ENCODE measurements at places on chromosomes 2 and 18. TPM values are rescaled to one million over a fixed set of nuclear protein-coding genes. Genes with fewer than 3 reads are reported as not detected.

DNA sequence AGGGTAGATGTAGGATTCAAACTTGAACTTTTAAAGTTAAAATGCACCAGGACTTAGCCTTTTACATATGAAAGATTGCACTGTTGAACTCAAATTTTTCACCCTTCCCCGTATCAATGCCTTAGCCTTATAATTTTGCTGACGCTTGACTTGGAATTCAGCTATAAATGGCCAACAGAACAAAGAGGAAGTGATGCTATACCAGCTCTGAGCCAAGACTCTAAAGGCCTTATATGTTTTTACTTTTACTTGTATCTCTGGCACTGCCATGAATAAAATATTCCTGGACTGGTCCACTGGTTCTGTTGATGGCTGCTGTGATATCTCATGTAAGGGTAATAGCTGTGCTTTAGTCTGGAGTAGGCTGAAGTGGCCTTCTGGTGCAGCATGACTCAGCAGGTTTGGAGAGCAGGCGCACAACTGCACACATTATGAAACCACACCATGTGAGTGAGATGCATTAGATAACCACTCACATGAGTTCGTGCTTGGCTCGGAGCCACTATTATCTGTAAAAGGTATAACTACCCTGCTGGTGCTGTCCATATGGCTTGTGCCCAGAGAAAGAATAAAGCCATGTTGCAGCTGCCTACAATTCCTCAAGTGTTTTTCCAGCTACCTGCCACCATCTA lies 8.4 kb upstream of the IER3IP1 start:
- H3K36me3 ChIP-seq: no peaks in the 10 kb centered on the region
- DNase-seq: no peak
- H3K27me3 ChIP-seq: no peaks in the 10 kb centered on the region
- H3K4me1 ChIP-seq: no peaks in the 10 kb centered on the region
- no peak overlapping the region for H3K27ac ChIP-seq

SULT1C4 gene
- 5.8 TPM for total RNA-seq

DNA sequence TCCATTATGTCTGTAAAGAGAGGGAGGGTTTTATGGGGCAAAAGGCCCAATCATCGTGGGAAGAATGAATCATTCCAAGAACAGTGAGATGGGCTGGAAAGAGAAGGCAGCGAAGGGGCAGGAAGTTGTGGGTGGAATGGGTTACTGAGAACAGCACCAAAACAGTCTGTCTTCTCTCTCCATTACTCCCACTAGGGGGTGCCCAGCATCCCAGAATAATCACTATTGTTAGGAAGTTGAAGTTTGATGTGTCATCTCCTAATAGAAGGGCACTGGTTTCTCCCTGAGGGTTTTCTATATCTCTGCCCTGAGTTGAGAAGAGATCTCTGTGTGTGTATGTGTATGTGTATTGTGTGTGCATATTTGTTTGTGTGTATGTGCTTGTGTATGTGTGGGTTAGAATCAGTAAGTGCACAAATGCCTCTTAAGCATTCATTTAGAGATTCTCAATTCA lies 76.6 kb upstream of the MAP4K3 start:
- H3K4me1 ChIP-seq: no peaks in the 10 kb centered on the region
- H3K36me3 ChIP-seq: no peaks in the 10 kb centered on the region
- H3K27ac ChIP-seq: no peak overlapping the region
- no peak overlapping the region for H3K4me3 ChIP-seq

GRCh38 chr2:17962876-17963275 lies 84.4 kb downstream of the KCNS3 start:
- no peaks in the 10 kb centered on the region for H3K27me3 ChIP-seq
- no peaks in the 10 kb centered on the region for H3K4me1 ChIP-seq
- no peak for DNase-seq
- H3K4me3 ChIP-seq: no peak overlapping the region
- no peaks in the 10 kb centered on the region for H3K36me3 ChIP-seq
- H3K27ac ChIP-seq: no peak overlapping the region

CNRIP1 gene
- total RNA-seq: 2.1 TPM

- no peaks in the 10 kb centered on the region for H3K36me3 ChIP-seq
- no peak for DNase-seq
- H3K27ac ChIP-seq: no peak overlapping the region
- no peaks in the 10 kb centered on the region for H3K27me3 ChIP-seq
- no peaks in the 10 kb centered on the region for H3K4me1 ChIP-seq
Observed at GRCh38 chr2:6927186-6927585, 10.0 kb downstream of the RNF144A start.

- no peak overlapping the region for H3K4me3 ChIP-seq
- peak; percentile 37 for DNase-seq
- no peaks in the 10 kb centered on the region for H3K27me3 ChIP-seq
- H3K27ac ChIP-seq: no peak overlapping the region
Observed at GRCh38 chr18:79917853-79918614, 33.4 kb downstream of the SLC66A2 start.

DNA sequence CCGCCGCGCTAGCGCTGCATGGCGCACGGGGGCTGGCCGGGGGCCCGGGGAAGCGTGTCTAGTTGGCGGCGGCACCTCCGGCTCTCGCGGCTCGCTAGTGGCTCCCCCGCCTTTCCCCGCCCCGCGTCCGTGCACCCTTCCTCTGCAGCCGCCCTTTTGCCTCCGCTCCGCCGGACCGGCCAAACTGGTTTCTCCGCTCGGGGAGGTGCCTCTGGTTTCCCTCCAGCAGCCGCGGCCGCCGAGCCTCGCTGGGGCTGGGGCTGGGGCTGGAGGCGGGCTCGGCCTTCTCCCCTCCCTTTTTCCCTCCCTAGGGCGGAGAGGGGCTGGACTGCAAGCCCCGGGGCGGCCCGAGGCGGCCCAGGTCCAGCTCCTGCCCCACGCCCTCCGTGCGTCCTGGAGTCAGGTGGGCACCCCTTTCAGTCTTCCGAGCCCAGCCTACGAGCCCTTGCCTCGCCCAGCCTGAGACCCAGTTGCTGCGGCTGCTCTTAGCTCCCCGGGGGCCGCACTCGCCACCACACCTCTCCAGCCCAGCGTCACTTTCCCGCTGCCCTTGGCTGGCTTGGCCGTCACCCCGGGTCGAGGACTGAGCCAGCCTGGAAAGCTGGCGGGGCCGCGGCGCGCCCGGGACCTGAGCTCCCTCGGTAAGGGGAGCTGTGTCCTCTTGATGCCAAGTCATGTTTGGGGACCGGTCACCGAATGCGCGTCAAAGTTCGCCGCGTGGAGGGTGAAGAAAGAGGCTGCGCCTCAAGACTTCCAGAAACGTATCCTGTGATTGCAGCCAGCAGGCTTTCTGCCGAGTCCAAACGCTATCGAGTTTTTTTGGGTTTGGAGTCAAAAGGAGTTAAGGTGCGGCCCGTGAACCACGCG lies at the start of gene ATP8B1:
Gene ATP8B1, minus strand, starts transcription at position 213 of the 867 bp plus-strand sequence. CDS start 71,508 bp downstream, outside the sequence.
- peak within 1 kb of the TSS; percentile 52 for H3K27ac ChIP-seq
- no peaks in the 10 kb centered on the region for H3K36me3 ChIP-seq
- H3K27me3 ChIP-seq: no peaks in the 10 kb centered on the region
- peak within 1 kb of the TSS; percentile 86 for H3K4me3 ChIP-seq

- no peaks in the 10 kb centered on the region for H3K36me3 ChIP-seq
- H3K27ac ChIP-seq: no peak overlapping the region
- DNase-seq: no peak
Observed at GRCh38 chr2:120779781-120780283, 44.2 kb downstream of the GLI2 start.

QPCT gene
- 1.6 TPM for total RNA-seq

FSHR gene
- not detected for total RNA-seq

- H3K27ac ChIP-seq: no peak overlapping the region
- no peak overlapping the region for H3K4me3 ChIP-seq
Observed at GRCh38 chr2:133484106-133484505, 84.2 kb downstream of the NCKAP5 start.

All from Peyer's patch (tissue), 4 donors.